ENCODE measurements at places on chromosomes 3 and 15. TPM values are rescaled to one million over a fixed set of nuclear protein-coding genes. Genes with fewer than 3 reads are reported as not detected.

GCSAM gene
- not detected for total RNA-seq

CLDN16 gene
- total RNA-seq, result not detected

SLC24A5 gene
- total RNA-seq, result not detected

ZNF770 gene
- 13.9 TPM for total RNA-seq

FBXL22 gene
- total RNA-seq, result not detected

ITIH1 gene
- not detected for total RNA-seq

DNA sequence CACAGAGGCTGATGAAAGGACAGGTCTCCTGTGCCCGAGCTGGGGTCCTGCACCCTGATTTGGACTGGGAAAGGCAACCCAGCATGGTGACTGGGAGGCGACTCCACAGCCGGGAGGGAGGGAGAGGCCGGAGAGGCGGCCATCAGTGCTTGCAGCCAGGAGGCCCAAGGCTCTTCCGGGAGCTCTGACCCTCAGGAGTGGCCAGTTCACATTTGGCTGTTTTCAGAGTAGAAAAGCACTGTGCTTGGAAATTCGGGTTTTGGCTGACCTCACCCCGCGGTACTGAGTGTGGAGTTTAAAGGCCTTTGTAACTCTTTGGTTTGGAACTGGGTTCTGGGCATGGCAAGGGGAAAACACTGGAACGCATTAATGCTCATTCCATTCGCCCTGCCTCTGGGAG lies 31.9 kb downstream of the SMAD6 start:
- DNase-seq, result no peak

CHRD gene
- total RNA-seq, result 0.42 TPM

DNA sequence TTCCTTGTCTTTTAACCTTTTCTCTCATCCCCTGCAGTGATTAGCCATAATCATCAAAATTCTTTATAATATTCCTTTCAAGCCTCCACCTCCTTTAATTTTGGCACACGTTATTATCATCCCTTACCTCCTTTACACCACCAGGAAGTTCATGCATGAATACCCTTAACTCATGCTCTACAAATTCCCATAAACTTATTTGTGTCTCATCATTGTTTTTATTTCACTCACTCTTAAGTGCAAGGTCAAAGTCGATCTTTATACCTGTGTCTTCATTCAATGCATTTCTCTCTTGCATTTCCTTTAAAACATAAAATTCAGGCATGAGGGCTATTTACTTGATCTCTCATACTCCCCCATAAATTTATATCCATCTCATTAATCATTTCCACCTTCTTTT lies 1064.6 kb upstream of the CADM2 start:
- DNase-seq, result no peak

- DNase-seq, result no peak
These were observed 333.9 kb downstream of the TIGIT start for GRCh38 chr3:114627770-114628169.

CGNL1 gene
- 0.12 TPM for total RNA-seq

DNA sequence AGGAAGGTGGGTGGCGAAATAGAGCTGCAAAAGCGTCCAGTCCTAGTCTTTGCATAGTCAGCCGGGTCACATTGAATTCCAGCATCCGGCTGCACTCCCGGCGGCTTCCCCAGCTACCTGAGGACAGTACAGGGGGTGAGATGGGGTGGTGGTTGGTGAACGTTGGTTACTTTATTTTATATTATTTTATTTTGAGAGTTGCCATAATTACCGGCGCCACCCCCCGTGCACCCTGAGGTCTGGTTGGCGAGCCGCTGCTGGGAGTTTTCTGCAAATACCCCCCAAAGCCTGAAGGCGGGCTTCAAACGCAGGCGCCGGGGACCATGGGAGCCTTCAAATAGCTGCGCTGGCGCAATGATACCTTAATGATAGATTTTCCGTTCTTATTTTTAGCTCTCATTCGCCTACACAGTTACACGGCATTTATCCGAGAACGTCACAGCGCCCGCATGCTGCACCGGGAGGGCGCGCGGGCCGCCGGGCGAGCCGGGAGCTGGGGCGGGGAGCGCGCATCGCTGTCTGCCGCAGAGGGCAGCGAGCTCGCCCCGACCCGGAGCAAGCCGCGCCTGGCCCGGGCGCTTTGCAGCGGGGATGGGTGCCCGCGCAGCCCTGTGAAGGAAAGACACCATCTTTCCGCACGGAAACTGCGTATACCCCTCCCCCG lies 756 bp upstream of the RASGRF1 start:
- DNase-seq, result peak; percentile 14

GRCh38 chr15:52139599-52140462 lies 27.3 kb upstream of the BCL2L10 start:
- peak; percentile 67 for DNase-seq

- DNase-seq, result no peak
These were observed 23.1 kb downstream of the CCDC12 start for GRCh38 chr3:46953234-46954010.

DNA sequence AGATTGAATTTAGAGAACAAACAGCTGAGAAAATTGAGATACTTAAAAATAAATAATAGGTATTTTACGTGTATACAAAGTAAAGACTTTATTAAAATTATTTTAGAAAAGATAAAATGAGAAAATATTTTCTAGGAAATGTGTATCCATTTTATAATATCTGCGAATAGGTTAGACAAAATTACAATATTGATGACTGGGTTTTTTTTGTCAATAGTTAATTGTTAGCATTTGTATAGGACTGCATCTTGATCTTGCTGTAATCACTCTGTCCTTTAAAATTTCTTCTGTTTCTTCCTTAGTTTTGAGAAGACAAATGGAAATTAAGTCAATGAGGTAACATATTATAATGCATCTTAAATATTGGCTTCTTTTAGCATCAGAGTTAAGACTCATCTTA lies 50.3 kb downstream of the MEF2A start:
- no peak for DNase-seq

DNA sequence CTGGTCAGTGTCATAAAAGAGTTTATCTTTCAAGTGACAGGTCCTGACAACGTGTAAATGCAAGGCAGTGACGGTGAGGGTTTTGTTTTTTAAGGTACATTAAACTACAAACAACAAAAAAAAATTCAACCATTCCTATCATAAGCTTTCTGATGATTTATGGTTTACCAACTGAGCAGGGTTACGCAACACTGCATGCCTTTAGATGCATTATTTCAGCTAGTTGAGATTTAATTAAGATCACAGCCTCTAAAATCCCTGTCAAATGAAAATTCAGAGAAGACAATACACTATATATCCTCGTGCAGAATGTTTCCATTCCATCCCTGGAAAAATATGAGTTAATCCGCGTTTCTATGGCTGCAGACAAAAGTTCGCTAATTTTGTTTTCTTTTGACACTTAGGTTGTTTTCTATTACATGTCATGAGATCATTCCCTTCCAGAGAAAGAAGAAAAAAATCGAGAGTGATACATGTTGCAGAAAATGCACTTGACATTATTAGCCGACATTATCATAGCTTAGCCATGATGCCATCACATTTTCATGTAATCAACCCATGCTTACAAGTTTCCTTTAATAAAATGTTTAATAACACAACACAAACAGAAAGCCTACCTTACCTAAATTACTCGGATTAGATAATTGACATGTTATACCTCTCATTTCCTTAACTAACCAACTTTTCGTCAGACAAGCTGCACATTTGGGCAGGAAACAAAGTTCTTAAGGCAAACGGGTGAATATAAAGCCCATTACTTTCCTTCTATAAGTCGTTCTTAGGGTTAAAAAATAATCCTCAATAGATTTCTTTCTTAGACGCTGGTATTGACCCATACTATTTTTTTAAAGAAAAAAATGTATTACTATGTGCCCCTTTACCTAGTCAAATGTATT lies 521.2 kb downstream of the FOXP1 start:
- no peak for DNase-seq

DNA sequence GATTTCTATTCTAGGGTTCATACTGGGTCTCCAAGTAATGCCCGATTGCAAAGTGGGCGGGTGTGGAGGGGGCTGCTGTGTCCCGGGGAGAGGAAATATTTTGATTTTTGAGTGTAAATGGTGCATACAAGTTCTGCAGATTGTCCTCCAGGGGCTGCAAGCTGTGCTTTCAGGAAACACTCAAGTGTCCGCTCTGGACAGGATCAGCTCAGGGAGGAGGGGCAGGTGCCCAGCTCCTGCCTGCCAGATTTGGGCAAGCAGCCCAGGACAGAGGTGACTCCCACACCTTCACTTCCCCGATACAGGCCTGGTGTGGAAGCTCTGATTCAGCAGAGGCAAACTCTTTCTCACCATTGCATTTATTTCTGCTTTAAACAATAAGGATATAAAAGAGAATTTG lies 142.7 kb downstream of the ALDH1A2 start:
- peak; percentile 66 for DNase-seq

Measured in M059J (cell line).